T-cell (primary cell): ENCODE measurements at places on chromosomes 6 and 20.

GRCh38 chr6:6712449-6713403 is 124.2 kb downstream of the LY86 start:
- DNase-seq = no peak

DNA sequence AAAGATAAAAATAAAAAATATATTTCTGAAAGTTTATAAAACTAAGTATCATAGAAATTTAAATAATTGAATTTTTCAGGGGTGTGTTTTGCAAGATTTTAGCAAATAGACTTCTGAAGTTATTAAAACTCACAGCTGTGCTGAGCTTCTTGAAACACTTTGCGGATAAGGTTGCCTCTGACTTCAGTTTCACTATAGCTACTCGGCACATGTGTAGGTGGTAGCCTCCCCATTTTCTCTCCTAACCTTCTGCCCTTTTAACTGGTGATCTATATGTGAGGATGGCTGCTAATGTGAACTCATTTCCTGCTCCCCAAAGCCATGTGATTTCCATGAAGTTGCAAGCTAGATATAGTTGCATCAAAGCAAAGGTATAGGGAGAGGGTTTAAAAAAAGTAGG is 129.3 kb upstream of the STMND1 start:
- DNase-seq = no peak

GRCh38 chr6:81806793-81807565 is 54.5 kb upstream of the TENT5A start:
- no peak for DNase-seq

GRCh38 chr6:157613011-157613522 is 210.0 kb upstream of the SNX9 start:
- no peak for DNase-seq

- DNase-seq = no peak
Observed at GRCh38 chr6:108166664-108167448, 1.0 kb downstream of the NR2E1 start.
